ENCODE measurements at places on chromosomes 2 and 18. TPM values are rescaled to one million over a fixed set of nuclear protein-coding genes. Genes with fewer than 3 reads are reported as not detected.

- no peak overlapping the region for H3K27ac ChIP-seq
- no peaks in the 10 kb centered on the region for H3K36me3 ChIP-seq
- H3K4me1 ChIP-seq, result no peaks in the 10 kb centered on the region
Observed at GRCh38 chr2:215002500-215002899, 135.9 kb downstream of the ABCA12 start.

DNA sequence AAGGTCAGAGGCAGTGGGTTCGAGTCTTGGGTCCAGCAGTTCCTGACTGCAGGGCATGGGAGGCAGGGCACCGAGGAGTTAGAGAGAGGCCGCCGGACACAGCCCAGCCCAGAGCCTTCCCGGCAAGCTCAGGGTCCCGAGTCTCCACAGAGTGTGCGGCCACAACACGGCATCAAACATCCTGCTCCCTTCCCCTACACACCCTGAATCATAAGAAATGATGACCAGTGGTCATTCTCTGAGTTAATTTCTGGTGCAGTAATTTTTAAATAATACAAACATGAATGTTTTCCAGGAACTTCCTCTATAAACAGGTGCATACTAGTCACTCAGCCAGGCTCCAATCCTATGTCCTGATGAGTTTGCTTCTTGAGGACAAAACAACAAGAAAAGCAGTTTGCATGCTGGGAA lies 118.0 kb downstream of the PXDN start:
- no peak overlapping the region for H3K4me3 ChIP-seq
- DNase-seq, result no peak

DNA sequence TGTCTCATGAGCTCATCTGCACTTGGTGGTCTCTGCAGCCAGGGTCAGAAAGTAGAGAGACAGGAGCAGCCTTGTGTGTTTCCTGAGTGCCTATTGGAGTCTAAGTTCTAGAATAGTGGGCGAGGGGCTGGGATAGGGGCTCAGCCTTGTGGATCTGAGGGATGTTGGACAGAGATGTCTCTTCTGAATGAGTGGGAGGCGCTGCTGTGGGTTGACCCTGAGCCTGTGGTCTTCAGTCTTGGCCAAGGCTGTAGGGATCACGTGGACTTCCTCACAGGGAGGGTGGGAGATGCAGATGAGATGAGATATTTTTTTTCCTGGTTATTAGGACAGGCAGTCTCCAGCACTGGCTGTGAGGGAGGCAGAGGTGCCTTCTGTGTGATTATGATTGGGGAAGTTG lies 61.8 kb downstream of the RNF144A start:
- no peak for DNase-seq
- H3K4me3 ChIP-seq, result no peak overlapping the region
- no peak overlapping the region for H3K27ac ChIP-seq
- peaks cover 4% of the 10 kb centered on the region for H3K4me1 ChIP-seq

DNA sequence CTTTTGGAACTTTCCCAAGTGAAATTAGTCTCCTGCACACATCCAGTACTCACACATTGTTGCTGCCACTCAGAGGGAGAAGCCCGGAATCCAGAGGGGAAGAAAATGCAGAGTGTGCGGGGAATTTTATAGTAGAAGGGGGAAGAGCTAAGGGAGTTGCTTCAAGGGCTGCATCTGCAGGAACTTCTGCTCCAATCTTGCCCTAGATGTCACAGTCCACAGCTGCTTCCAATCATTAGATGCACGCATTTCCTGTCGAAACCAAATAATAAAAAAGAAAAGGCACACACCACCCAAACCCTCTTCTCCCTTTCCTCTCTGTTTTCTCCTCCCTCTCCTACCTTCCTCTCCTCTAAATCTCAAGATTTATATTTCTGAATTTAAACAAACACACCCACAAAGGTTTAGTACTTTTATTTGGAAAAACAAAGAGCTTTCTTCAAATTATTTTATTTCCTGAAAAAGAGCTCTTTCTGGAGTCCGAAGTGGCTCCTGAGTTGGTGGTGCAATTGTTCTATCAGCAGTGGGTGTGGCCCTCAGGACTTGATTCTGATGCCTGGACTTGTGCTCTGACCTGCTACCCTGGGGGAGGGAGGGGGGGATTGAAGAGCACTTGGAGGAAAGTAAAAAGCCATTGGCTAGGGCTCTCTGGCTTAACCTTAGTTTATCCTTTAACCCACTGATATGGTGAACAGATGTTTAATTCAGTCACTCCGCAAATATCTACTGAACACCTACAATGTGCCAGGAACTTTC lies 72.0 kb downstream of the KCNE4 start:
- H3K4me1 ChIP-seq, result no peaks in the 10 kb centered on the region
- peak; percentile 15 for DNase-seq
- no peak overlapping the region for H3K27ac ChIP-seq
- no peak overlapping the region for H3K4me3 ChIP-seq
- no peaks in the 10 kb centered on the region for H3K27me3 ChIP-seq

GRCh38 chr2:208033701-208034502 lies 8.6 kb upstream of the PLEKHM3 start:
- H3K36me3 ChIP-seq, result no peaks in the 10 kb centered on the region
- H3K4me1 ChIP-seq, result no peaks in the 10 kb centered on the region
- DNase-seq, result peak; percentile 69
- H3K27me3 ChIP-seq, result no peaks in the 10 kb centered on the region

DNA sequence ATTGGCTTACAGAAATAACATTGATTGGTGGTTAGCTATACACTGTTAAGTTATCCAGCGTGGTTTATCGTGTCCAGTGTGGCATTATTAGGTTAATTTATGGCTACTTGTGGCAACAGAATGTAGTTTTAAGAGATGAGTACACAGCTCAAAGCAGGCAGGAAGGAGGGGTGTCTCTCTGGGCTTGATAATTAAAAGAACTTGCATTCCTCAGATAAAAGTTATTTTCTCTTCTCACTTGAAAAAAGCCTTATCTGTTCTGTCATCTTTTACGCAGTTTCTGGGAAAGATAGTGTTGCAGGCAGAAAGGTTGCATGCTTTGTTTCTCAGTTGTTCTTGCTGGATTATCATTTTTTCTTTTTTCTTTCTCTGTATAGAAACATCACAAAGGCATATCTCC lies 154.4 kb upstream of the COL3A1 start:
- H3K36me3 ChIP-seq, result no peaks in the 10 kb centered on the region
- no peak overlapping the region for H3K4me3 ChIP-seq
- H3K27me3 ChIP-seq, result no peaks in the 10 kb centered on the region
- H3K4me1 ChIP-seq, result no peaks in the 10 kb centered on the region

- no peak overlapping the region for H3K4me3 ChIP-seq
- no peak for DNase-seq
- no peaks in the 10 kb centered on the region for H3K36me3 ChIP-seq
- H3K4me1 ChIP-seq, result no peaks in the 10 kb centered on the region
Observed at GRCh38 chr2:150178591-150178990, 308.9 kb downstream of the RND3 start.

DNA sequence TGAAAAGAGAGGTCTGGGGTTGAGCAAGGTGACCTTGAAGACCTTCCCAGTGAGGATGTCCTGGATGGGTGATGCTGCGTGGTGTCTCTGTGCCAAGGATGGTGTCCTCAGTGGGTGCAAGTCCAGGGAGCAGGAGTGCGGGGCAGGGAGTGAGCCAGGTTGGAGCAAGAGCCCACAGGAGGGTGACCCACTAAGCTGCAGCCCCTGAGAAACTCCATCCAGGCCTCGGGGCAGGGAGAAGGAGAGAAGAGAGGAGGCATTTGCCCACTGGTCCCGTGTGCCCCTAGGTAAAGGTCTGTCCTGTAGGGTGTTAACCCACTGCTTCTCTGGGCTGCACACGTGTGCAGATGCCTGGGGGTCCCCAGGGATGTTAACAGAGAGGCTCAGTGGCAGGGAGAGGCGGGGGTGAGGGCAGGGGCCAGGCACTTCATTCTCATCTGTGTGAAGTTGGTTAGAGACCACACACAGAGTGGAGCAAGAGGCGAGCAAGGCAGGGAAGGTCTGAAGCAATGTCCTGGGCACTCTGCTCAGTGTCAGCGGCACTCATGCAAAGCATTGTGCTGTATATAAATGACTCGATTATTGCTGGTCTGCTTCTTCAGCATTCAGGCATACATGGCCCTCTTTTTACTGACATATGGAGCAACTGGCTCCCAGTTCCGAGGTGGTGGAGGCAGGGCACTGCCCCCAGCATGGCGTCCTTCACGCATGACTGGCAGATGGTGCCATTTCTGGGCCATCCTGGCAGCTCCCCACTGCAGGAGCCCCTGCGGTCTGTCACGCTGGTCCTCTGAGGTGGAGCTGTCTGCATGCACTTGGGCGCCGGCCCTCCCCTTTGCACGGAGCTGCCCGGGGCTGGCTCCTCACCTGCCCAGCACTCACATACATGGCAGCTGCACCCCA lies 117.2 kb upstream of the HS6ST1 start:
- H3K4me3 ChIP-seq, result no peak overlapping the region
- H3K27ac ChIP-seq, result no peak overlapping the region
- DNase-seq, result no peak
- no peaks in the 10 kb centered on the region for H3K4me1 ChIP-seq
- no peaks in the 10 kb centered on the region for H3K36me3 ChIP-seq

GRCh38 chr18:58635891-58636290 lies 7.0 kb upstream of the ALPK2 start:
- no peak for DNase-seq
- no peak overlapping the region for H3K27ac ChIP-seq
- H3K4me3 ChIP-seq, result no peak overlapping the region
- H3K27me3 ChIP-seq, result no peaks in the 10 kb centered on the region

DNA sequence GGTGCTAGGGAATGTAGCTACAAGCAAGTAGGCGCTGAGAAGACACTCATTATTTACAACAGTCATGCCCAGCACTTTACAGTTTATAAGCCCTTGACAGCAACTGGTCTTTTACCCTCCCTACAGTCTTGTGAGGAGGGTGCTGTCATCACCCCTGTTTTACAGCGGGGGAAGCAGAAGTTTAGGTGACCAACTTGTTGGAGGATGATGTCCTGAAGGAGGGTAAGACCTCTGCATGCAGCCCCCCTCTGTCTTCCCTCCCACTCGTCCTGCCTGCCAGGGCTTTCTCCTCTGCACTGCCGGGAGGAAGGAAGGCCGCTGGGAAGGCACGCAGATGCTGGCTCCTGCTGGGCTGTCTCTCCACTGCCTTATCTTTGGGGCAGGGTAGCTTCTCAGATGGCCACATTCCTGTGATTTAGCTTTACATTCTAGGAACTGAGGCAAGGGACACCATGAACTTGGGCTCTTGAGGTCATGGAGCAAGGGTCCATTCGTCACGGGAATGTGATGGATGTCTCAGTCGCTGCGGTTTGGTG lies 972 bp downstream of the IL1R1 start:
- H3K27me3 ChIP-seq, result no peaks in the 10 kb centered on the region
- DNase-seq, result peak; percentile 34
- peaks cover 11% of the 10 kb centered on the region for H3K4me1 ChIP-seq

- H3K4me3 ChIP-seq, result peak overlapping the region; percentile 72
- H3K27me3 ChIP-seq, result no peaks in the 10 kb centered on the region
- peak overlapping the region; percentile 94 for H3K27ac ChIP-seq
- DNase-seq, result peak; percentile 40
- no peaks in the 10 kb centered on the region for H3K36me3 ChIP-seq
- H3K4me1 ChIP-seq, result no peaks in the 10 kb centered on the region
Observed at GRCh38 chr2:167293172-167293781, 405.0 kb downstream of the XIRP2 start.

GRCh38 chr2:2825516-2826208 lies 494.6 kb upstream of the MYT1L start:
- no peak overlapping the region for H3K27ac ChIP-seq
- H3K36me3 ChIP-seq, result no peaks in the 10 kb centered on the region
- H3K4me3 ChIP-seq, result no peak overlapping the region
- DNase-seq, result no peak
- no peaks in the 10 kb centered on the region for H3K27me3 ChIP-seq
- H3K4me1 ChIP-seq, result no peaks in the 10 kb centered on the region

- no peaks in the 10 kb centered on the region for H3K27me3 ChIP-seq
- no peaks in the 10 kb centered on the region for H3K36me3 ChIP-seq
- no peaks in the 10 kb centered on the region for H3K4me1 ChIP-seq
- no peak for DNase-seq
- no peak overlapping the region for H3K4me3 ChIP-seq
- H3K27ac ChIP-seq, result no peak overlapping the region
Observed at GRCh38 chr18:59959606-59960005, 59.8 kb downstream of the PMAIP1 start.

DNA sequence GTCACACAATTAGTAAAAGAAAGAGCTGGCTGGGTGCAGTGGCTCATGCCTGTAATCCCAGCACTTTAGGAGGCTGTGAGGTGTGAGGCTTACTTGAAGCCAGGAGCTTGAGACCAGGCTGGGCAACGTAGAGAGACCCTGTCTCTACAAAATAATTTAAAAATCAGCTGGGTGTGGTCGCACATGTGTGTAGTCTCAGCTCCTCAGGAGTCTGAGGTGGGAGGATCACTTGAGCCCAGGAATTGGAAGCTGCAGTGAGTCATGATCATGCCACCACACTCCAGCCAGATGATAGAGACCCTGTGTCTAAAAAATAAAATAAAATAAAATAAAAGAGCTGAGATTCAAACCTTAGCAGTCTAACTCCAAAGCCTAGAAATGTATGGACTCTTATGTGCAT lies 39.0 kb upstream of the NEDD4L start:
- no peak for DNase-seq
- no peak overlapping the region for H3K4me3 ChIP-seq
- H3K4me1 ChIP-seq, result no peaks in the 10 kb centered on the region
- no peak overlapping the region for H3K27ac ChIP-seq
- no peaks in the 10 kb centered on the region for H3K36me3 ChIP-seq
- no peaks in the 10 kb centered on the region for H3K27me3 ChIP-seq

The CD207 gene
- total RNA-seq, result 0.79 TPM

The CENPA gene
- total RNA-seq, result 2.8 TPM

The ASPRV1 gene
- 8.2 TPM for total RNA-seq

The DPP10 gene
- total RNA-seq, result 6.7 TPM

The CHPF gene
- 796 TPM for total RNA-seq

The ASAP2 gene
- 42.4 TPM for total RNA-seq

The ETAA1 gene
- total RNA-seq, result 18.7 TPM

The FNDC4 gene
- total RNA-seq, result 39.2 TPM

Measured in testis (tissue), 5 donors.